ENCODE measurements at places on chromosomes 5 and 9.
A peak's percentile ranks its signal among the peaks of the same experiment; 100 is the strongest.

DNA sequence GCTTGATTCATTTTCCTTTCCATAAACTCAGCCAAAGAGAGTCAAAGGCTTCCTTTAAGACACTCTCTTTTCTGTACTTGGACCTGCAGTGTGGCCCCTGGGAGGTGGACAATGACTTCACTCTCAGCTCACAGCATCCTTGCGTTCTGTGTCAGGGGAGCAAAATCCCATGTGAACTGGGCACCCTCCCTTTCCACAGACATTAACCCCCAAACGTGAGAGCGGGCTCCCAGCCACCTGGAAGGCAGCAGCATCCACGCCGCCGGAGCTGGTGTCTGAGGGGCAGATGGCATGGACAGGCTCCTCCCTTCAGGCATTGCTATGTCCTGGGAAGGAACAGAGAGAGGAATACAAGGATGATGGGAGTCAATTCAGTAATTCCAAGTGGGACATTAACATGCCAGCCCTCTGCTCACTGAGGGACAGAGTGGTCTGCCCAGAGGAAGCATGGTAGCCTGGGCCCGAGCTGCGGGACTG, 39.5 kb downstream of the TRIP13 start:
- peak; percentile 59 for DNase-seq

DNA sequence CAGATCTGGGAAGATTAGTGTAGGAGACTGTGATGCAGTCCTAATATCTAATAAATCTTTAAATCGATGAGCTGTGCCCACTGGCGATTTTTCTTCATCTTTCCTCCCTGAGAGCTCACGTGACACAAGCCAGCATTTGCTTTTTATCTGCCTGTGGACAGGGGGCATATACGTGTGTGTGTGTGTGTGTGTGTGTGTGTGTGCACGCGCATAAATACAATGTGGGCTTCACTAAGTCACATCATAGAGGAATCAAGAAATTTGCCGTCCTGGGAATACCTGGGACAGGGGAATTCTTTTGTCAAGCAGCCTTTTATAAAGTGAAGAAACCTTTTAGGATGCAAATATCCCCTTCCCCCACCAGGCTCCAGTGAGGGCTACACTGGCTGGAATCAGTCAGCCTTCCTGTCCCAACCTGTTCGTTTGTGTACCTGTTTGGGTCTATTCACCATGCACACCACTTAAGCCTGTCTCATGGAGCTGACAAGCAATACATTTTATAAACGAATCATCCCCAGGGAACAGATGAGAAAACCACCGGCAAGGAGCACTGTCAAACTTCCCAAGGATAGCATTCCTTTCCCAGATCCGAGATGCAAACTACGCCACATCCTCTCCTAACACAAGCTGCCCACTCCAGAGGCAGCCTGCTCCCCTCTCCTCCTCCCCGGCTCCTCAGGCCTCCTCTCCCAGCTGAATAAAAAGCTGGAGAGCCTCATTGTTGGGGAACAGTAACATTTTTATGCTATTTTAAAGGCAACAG, 2.7 kb downstream of the EPB41L4B start:
- no peak for DNase-seq

GRCh38 chr5:87916320-87916719, 352.3 kb downstream of the TMEM161B start:
- no peak for DNase-seq

DNA sequence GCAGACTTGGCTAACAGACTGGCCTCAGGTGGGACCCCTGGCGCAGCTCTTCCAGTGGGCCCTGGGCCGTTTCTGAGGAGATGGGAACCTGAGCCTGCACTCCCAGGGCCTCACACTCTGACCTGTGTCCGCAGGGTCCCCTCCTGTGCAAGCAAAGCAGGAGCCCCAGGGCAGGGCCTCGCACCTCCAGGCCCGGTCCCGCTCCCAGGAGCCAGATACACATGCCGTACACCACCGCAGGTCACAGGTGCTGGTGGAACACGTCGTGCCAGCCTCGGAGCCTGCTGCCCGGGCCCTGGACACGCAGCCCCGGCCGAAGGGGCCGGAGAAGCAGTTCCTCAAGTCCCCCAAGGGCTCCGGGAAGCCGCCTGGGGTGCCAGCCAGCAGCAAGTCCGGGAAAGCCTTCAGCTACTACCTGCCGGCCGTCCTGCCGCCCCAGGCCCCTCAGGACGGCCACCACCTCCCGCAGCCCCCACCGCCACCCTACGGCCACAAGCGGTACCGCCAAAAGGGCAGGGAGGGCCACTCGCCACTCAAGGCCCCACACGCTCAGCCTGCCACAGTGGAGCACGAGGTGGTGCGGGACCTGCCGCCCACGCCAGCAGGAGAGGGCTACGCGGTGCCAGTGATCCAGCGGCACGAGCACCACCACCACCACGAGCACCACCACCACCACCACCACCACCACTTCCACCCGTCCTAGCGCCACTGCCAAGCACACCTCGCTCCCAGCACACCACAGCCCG, 29.2 kb downstream of the NKD2 start:
- no peak for DNase-seq

DNA sequence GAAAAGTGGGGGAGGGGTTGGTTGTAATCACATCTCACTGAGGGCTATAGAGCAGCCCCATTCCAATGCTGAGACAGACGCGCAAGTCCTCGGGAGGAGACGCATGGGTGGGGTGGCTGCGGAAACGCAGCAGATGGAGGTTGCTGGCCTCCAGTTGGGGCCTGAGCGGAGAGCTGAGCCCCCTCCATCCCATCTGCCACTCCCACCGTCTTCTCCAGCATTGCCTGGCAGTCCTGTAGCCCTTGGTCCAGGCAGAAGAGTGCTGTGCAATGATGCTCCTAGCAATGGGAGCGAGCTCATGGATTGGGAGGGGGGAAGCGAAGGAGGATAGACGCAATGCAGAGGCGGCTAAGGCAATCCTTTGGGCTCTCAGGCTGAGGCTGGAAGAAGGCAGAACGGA, 79.4 kb upstream of the GLRA1 start:
- no peak for DNase-seq

DNA sequence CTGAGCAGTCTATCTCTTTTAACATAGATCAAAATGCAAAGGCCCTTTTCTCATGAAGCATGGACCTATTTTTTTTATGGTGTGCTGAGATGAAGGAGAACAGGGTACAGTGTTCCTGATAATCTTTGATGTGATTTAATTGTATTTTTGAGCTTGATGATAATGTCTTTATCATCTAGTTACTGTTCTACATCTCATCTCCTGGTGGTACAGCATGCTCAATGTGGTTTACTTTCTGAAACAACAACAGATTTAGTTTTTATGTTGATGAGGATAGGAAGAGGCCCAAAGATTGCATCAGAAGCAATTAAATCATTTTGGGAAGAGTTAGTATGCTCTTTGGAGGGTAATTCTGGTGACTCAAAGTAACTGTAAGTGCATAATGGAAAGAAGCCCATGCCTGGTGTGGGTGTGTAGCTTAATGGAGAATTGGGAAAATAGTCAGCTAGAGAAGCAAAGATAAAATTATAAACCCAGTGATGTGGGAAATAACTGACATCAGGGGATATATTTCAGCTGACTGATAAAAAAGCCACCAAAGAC, 123.0 kb upstream of the KCNN2 start:
- no peak for DNase-seq

GRCh38 chr5:116076496-116076895, 8.3 kb upstream of the COMMD10 start:
- no peak for DNase-seq

DNA sequence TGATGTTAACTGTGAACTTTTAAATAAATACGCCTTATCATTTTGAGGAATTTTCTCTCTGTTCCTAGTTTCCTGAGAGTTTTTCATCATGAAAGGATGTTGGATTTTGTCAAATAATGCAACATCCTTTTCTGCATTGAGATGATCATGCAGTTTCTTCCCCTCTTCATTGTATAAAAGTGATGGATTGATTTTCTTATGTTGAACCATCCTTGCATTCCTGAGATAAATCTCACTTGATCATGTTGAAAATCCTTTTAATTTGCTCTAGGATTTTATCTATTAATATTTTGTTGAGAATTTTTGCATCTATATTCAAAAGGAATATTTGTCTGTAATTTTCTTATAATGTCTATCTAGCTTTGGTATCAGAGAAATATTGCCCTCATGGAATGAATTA, 13.3 kb downstream of the FOXE1 start:
- DNase-seq, result no peak

DNA sequence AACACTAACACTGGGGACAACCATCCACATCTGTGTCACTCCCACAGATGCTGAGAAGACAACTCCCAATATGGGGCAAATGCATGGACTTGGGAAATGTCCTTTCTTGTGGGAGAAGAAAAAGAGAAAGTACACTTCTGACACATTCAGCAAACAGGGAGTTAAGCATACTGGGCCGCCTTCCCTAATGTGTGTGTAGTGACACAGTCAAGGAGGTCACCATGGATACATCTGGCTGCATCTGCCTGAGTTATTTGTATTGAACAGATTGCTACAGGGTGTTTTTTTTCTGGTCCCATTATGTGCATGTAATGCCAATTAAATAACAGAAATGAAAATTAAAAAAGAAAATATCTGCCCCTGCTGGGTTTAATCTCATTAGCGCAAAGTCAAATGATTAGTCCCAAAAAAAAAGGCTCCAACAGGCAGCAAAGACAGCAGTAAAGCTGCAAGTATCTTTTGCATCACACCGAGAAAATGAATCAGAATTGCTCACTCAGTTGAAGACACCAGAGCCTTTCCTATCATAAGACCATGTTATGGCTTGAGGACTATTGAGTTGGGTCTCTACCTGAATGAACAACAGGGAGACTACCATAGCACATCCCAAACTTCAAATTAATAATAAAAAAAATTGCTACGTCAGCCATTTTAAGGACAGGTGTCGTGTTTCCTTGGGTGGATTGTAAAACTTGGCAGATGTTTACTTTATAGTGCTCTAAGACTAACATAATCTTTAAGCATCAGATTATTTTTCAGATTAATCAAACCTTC, 395.9 kb downstream of the DTWD2 start:
- no peak for DNase-seq

DNA sequence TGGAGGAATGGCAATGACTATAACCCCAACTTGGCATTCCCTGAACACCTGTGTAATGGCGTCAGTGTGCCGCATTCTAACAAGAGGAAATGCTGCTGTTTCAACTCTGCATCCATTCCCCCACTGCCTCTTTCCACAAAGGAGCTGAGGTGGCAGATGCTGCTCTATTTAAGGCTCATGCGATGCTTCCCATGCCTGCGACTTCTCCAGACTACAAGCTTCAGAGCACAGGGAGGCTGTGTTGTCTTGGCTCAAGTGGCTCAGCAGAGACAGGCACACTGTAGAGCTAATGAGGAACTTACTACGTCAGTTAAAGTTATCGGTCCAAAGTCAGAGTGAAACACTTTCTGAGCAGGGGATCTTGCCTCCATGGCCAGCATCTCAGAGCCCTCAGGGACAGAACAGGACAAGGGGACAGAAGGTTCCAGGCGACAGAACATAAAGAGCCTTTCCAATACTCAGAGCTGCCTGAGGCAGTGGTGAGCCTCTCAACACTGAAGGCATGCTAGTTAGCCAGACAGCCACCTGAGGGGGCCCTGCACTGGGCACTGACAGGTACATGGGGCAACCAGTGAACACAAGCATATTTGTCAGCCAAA, 21.8 kb downstream of the TNIP1 start:
- no peak for DNase-seq

- DNase-seq, result no peak
Observed at GRCh38 chr9:134539586-134540194, 101.9 kb upstream of the COL5A1 start.

DNA sequence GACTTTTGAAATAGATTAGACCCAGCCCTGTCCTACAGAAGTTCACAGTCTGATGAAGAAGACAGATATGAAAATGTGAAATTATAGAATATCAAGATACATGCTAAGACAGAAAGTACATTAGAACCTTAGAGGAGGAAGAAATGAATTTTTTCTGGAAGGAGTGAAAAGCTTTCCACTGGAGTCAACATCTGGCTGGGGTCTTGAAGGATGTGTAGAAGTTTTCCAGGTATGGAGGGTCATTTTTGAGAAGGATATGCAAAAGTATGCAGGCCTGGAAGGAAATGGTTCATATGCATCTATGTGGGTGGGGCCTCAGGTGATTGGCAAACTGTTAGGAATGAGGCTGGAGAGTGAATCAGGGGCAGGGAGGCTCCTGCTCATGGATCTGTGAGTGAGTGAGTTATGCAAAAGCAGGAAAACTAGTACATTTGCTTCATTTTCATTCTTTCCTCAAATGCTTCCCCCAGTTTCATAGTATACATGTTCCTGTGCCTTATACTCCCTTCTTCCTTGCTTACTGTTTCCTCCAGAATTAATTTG, 142.3 kb downstream of the GRIA1 start:
- no peak for DNase-seq

- no peak for DNase-seq
Observed at GRCh38 chr9:9016597-9016996, 1217.0 kb upstream of the DMAC1 start.

GRCh38 chr5:96408210-96408777, 24.8 kb downstream of the PCSK1 start:
- no peak for DNase-seq

GRCh38 chr5:25453500-25453899, 808.7 kb upstream of the CDH10 start:
- DNase-seq, result no peak

DNA sequence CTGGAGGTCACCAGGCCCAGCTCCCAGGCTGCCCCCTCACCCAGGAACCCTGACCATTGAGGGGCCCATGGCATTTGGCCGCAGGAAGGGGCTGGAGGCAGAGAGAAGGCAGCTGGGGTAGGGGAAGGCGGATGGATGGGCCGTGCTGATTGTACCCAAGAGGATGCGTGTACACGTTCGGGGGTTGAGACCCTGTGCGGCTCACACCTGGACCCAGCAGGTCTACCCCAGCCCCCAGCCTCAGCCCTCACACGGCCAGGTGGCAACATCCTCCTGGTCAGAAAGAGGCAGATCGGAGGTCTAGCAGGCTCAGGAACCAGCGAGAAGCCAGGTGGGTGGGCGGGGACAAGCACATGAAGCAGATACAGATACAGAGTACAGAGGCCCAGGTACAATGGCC, 33.7 kb downstream of the NACC2 start:
- DNase-seq, result peak; percentile 36

GRCh38 chr5:148973455-148973854, 89.4 kb downstream of the SH3TC2 start:
- no peak for DNase-seq

DNA sequence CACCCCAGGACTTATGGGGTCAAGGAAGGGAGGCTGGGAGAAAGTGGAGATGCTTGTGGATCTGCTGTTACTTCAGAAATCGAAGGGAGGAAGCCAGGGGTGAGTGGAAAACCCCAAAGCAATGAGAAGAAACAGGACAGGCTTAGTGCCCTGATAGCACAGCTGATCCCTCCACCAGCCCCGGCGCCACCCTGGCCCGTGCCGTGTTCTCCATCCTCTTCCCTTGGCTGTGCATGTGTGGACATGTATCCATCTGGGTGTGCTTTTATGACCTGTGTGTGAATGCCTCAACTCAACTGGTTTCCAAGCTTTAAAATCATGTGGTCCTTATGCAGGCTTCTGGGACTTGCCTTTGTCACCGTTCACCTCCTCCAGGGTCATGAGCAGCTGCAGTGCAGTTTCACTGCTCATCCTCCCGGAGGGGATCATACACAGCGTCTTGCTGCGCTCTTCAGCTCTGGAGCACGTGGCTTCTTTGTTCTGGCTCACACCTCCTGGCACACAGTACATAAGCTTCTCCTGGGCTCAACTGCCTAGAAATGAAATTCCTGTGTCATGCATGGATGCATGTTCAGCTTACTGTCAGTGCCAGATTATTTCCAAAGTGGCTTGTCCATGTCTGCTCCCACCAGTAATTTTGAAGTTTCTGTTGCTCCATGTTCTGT, 58.2 kb downstream of the IPPK start:
- no peak for DNase-seq

- no peak for DNase-seq
Observed at GRCh38 chr5:6785161-6785860, 72.1 kb downstream of the TENT4A start.
